EL (cell line): ENCODE measurements at places on chromosomes 12 and 14.
A peak's percentile ranks its signal among the peaks of the same experiment; 100 is the strongest.

GRCh38 chr12:102169922-102170621 lies 27.6 kb downstream of the PMCH start:
- peak; percentile 18 for DNase-seq

- no peak for DNase-seq
These were observed 123.4 kb downstream of the KSR2 start for GRCh38 chr12:117845271-117845904.

GRCh38 chr12:120965534-120966091 lies 12.7 kb upstream of the HNF1A start:
- DNase-seq = no peak

DNA sequence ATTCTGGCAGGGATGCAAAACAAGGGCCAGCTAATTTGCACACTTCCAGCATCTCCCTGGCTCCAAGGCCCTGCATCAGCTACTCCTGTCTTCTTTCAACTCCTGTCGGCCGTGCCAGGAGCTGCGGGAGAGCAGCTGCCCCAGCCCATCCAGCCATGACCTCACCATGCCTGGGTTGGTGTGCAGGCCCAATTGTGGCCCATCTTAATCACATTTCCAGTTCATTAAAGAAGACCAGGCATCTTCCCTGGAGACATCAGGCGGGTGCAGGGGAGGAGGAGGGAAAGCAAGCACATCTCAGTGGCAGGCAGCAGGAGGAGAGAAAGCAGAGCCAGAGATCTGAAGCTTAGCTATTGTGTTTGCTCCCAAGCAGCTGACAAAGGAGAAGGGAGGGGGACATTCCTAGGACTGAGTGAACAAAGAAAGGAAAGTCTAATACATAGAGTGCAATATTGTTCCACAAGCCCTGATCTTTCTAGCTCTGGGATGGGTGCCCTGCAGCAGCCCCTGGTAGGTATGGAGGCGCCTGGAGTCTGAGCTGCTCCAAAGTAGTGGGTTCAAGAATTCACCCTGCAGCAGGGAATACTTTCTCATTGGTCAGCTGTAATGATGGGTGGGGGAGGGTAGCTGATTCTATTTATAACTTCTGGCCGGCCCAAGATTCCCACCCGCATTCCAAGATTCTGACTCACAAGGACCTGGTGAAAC lies 40.1 kb downstream of the VWF start:
- peak; percentile 76 for DNase-seq

GRCh38 chr12:91074154-91074709 lies 16.4 kb upstream of the KERA start:
- DNase-seq = no peak

DNA sequence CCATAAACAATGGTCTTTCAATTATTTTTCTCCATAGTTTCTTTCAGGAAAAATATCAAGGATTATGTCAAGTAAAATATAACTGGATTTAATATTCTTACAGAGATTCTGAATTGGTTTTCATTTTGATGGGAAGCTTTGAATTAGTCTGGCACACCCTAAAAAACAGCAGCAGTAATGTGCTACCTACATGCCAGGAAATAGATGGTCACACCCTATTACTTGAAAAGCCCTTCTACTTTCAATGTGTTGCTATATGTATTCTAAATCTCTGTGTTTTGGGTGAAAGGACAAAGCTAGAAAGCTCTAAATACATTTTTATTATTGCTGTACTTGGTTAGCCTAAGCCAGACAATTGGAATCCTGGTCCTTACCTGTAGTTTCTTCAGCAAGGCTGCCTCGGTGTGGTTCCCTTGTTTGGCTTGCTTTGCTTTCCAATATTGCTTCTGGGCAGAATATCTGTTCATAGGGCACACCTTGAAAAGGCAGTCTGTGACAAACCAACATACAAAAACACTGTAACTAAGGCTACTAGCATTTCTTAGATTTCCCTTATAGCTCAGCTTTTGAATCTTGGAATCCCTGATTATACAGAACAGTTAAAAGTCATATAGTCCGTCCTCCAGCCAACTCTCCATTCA lies 107.6 kb downstream of the ITPR2 start:
- no peak for DNase-seq

DNA sequence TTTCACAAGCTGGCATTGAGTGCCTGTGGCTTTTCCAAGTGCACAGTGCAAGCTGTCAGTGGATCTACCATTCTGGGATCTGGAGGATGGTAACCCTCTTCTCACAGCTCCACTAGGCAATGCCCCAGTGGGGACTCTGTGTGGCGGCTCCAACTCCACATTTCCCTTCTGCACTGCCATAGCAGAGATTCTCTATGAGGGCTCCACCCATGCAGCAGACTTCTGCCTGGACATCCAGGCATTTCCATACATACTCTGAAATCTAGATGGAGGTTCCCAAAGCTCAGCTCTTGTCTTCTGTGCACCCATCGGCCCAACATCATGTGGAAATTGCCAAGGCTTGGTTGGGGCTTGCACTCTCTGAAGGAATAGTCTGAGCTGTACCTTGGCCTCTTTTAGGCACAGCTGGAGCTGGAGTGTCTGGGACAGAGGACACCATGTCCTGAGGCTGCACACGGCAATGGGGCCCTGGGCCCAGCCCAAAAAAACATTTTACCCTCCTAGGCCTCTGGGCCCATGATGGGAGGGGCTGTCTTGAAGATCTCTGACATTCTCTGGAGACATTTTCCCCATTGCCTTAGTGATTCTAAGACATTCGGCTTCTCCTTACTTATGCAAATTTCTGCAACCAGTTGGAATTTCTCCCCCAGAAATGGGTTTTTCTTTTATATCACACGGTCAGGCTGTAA lies 313.3 kb upstream of the SFSWAP start:
- DNase-seq = no peak

- DNase-seq = no peak
These were observed 99.2 kb downstream of the VEZT start for GRCh38 chr12:95316798-95317197.

DNA sequence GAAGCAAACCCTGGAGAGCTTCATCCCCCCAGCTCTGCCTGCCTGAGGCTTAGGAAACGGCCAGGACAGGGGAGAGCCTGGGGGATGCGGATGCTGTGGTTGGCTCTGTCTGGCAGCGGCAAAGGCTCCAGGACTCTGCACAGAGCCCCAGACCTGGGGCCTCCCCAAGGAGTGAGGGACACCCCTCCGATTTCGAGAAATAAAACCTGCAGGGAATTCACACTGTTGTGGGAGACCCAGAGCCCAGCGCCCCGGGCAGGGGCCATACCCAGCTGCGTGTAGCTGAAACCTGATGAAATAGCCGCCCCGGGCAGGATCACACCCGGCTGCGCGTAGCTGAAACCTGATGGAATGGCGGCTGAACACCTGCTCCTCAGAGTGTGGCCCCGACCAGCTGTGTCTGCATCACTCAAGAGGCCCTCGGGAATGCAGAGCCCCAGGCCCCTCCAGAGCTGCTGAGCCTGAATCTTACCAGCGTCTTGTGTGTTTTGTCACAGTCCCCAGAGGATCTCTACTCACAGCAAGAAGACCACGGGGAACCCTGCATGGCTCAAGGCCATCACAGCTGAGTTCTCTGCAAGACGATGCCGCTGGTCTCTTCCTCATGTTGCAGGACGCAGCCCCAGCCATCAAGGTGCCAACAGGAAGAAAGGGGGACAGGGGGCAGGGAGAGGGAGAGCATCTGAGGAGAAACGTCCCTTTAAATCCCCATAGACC lies 46.5 kb upstream of the GALNT9 start:
- DNase-seq = no peak

DNA sequence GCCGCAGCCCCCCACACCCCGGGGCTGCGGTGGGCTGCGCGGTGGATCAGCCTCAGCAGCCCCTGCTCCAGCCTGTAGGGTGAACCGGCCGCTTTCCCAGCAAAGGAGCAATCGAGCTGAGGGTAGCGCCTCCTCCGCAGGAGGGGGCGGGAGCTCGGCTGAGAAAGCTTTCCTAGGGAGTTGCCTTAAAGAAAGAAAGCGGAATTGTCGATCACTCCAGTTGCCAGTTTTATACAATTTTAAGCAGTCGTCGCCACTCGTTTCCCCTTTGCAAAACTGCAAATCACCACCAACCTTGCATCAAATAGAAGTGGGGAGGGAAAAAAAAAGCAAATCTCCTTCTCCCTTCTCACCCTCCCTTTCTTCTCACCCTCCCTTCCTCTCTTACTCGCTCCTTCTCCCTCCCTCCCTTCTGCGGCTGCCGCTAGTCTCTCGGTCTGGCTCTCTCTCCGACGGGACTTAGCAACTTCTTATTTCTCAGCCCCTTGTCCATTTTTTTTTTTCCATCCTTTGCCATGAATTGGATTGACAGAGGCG lies at the start of gene PDE3A:
PDE3A (plus strand) TSS at position 424 of the 537 bp plus-strand sequence. CDS start 748 bp downstream, outside the sequence.
- peak; percentile 83 for DNase-seq

DNA sequence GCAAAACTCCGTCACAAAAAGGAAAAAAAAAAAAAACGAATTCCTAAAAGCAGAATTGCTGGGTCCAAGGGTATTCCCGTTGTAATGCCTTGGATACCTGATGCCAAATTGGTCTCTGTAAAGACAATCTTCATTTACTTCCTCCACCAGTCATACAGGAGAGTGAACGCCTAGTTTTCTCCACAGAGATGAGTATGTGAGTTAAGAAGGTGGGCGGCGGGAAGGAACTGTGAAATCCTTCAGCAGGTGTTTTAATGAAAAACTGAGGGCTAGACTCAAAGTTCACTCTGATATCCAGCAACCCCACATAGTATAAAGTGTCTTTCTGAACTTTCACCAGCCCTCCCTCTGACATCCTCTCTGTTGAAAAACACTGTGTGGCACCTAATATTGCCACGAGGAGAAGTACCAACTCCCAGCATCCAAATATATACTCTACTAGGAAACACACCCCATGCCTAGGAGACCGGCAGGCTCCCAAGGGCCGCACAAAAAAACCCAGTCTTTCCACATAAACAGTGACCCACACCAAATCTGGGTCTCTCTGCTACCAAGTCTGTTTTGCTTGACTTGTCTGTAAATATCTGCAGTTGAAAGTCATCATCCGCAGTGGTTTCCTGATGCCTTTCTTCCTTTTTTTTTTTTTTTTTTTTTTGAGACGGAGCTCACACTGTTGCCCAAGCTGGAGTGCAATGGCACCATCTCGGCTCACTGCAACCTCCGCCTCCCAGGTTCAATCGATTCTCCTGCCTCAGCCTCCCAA lies 30.3 kb upstream of the FOXN3 start:
- no peak for DNase-seq

- peak; percentile 20 for DNase-seq
These were observed 112.3 kb upstream of the DNM1L start for GRCh38 chr12:32566663-32567295.

DNA sequence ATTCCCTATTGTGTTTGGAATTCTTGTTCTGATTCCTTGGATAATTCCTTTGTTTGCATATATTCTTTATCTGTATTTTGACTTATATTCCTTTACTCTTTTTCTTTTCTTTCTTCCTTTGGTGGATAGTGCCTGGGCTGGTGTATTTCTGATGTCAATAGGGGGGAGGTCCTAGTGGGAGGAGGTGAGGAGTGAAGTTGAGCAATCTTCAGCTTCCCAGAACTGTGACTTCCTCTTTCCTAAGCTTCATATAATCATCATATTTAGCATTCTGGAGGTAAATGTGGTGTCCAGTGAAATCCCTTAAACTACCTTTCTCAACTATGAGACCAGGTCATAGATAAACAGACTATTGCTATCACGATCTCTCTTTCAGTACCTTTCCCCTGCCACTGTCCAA lies 29.6 kb upstream of the TBPL2 start:
- no peak for DNase-seq

- DNase-seq = peak; percentile 53
These were observed 12.1 kb downstream of the NUAK1 start for GRCh38 chr12:106126441-106127337.

GRCh38 chr12:31835276-31835882 lies 106.6 kb upstream of the AMN1 start:
- DNase-seq = no peak

- no peak for DNase-seq
These were observed 900 bp downstream of the C2CD5 start for GRCh38 chr12:22543246-22544037.

GRCh38 chr14:69489495-69489894 lies 5.0 kb downstream of the PLEKHD1 start:
- DNase-seq = no peak

DNA sequence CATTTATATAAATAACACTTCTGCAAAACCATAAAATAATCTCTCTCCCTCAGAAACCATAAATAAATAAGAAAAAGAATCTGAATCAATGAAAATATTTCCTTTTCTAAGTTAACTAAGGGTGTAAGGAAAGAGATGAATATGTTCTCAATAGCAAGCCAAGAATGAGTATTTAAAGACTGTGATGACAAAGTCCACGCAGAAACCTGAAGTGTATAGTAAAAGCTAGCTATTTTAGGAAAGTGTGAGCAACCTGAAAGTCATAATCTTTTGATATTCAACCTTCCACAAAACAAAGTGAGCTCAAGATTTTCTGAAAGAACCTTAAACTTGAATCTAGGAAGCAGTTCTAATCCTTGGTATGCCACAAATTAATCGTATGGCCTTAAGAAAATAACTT lies 15.9 kb downstream of the EIF2S3B start:
- DNase-seq = no peak

GRCh38 chr14:72444701-72445100 lies 449.2 kb downstream of the DPF3 start:
- DNase-seq = peak; percentile 12

DNA sequence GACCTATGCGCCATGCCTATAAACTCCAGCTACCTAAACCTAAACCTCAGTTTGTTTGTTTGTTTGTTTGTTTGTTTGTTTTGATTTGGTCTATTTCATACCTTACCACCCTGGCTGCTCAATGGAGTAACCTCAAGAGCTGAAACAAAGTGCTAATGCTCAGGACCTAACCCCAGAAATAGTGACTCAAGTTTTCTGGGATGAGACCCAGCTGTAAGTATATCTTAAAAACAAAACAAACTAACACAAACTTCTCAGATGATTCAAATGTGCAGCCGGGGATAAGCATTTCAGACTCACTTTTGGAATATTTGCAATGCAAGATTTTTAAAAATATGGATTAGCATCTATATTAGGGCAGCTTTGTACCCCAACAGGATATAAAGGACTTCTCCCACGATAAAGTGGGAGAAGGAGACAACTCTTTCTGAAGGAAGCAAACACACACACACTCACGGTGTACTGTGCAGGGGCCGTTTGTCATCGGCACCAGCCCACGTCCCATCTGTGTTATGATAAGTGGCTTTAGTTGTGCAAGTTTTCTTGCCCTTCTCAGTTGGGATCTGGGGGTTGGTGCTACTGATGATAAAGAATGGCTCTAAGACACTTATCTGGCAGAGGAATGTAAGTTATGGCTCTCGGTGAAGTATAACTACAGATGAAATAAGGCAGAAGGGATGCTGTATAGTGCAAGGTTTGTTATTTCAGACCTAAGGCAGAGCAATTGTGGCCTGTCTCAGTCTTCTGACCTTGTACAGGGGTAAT lies 516.7 kb upstream of the TMEM132C start:
- no peak for DNase-seq

- DNase-seq = peak; percentile 41
These were observed 4.6 kb upstream of the SEC23A start for GRCh38 chr14:39107591-39107996.
